IMR-90 (cell line): ENCODE measurements at places on chromosomes 11 and 22. TPM values are rescaled to one million over a fixed set of nuclear protein-coding genes. Genes with fewer than 3 reads are reported as not detected.

PNPLA5 gene
- 0.18 TPM in 1 of 2 replicates, not detected in the other for total RNA-seq

DCHS1 gene
- 1.4 and 1.7 TPM in 2 replicates for total RNA-seq

SYVN1 gene
- 8.3 and 9.5 TPM in 2 replicates for total RNA-seq

OR8K1 gene
- not detected in 2 replicates for total RNA-seq

TRIM64C gene
- not detected in 2 replicates for total RNA-seq

UBQLNL gene
- total RNA-seq: 0.18 TPM in 1 of 2 replicates, not detected in the other

C1QTNF4 gene
- total RNA-seq: under 0.01 TPM in 1 of 2 replicates, not detected in the other

CDC42BPG gene
- total RNA-seq: under 0.01 TPM in 2 replicates

GAL gene
- total RNA-seq: 0.28 TPM in 1 of 2 replicates, not detected in the other

SLC22A25 gene
- total RNA-seq: not detected in 2 replicates

TNNT3 gene
- not detected in 2 replicates for total RNA-seq

KCTD14 gene
- 0.83 and 0.90 TPM in 2 replicates for total RNA-seq

GRCh38 chr22:48226026-48227013 lies 1463.9 kb downstream of the TBC1D22A start:
- H3K4me1 ChIP-seq: no peaks in the 10 kb centered on the region
- H3K4me3 ChIP-seq: no peak overlapping the region
- H3K27ac ChIP-seq: no peak overlapping the region
- no peak for DNase-seq

- no peaks in the 10 kb centered on the region for H3K4me1 ChIP-seq
- no peaks in the 10 kb centered on the region for H3K36me3 ChIP-seq
- peaks cover 15% of the 10 kb centered on the region for H3K27me3 ChIP-seq
- H3K4me3 ChIP-seq: no peak overlapping the region
- H3K27ac ChIP-seq: no peak overlapping the region
Measured at GRCh38 chr11:119905162-119905561, 176.2 kb upstream of the NECTIN1 start.

- no peak for DNase-seq
- no peaks in the 10 kb centered on the region for H3K27me3 ChIP-seq
- H3K4me3 ChIP-seq: no peak overlapping the region
- no peak overlapping the region for H3K27ac ChIP-seq
Measured at GRCh38 chr11:118889797-118890196, 6.1 kb downstream of the CXCR5 start.

DNA sequence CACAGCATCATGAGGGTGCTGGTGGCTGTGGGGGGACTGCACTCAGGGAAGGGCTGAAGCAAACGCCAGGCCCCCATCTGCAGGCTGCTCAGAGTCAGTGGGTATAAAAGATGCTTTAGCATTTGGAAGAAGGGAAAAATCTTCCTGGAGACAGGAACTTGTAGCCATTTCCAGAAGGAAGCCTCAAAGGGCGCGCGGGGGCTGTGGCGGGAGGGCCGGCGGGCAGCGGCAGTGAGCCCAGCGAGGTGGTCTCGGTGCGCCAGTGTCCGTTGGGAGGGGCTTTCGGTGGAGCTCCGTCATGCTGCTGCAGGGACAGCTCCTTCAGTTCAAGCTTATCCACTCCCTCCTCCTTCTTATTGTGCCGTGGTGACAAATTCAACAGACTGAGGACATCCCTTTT lies 63.0 kb upstream of the PITPNB start:
- no peak overlapping the region for H3K4me3 ChIP-seq
- no peaks in the 10 kb centered on the region for H3K27me3 ChIP-seq
- no peak overlapping the region for H3K27ac ChIP-seq
- H3K4me1 ChIP-seq: peaks cover under 1% of the 10 kb centered on the region; the same call in 1 of the 2 replicates
- DNase-seq: no peak
- peaks cover 46% of the 10 kb centered on the region for H3K36me3 ChIP-seq

- peaks cover 5% of the 10 kb centered on the region for H3K4me1 ChIP-seq
- no peaks in the 10 kb centered on the region for H3K27me3 ChIP-seq
- no peak overlapping the region; the same call in 1 of the 2 replicates for H3K27ac ChIP-seq
- no peak overlapping the region for H3K4me3 ChIP-seq
- no peaks in the 10 kb centered on the region for H3K36me3 ChIP-seq
Measured at GRCh38 chr11:128398517-128399250, 188.7 kb downstream of the ETS1 start.

GRCh38 chr11:6567371-6567745 lies 36.1 kb downstream of the RRP8 start:
- peaks cover 9% of the 10 kb centered on the region for H3K4me1 ChIP-seq
- no peak for DNase-seq
- H3K27ac ChIP-seq: no peak overlapping the region
- no peaks in the 10 kb centered on the region; the same call in 1 of the 2 replicates for H3K36me3 ChIP-seq
- H3K27me3 ChIP-seq: no peaks in the 10 kb centered on the region

- H3K27ac ChIP-seq: no peak overlapping the region
- no peak for DNase-seq
- no peaks in the 10 kb centered on the region for H3K4me1 ChIP-seq
- H3K27me3 ChIP-seq: no peaks in the 10 kb centered on the region
- no peaks in the 10 kb centered on the region for H3K36me3 ChIP-seq
Measured at GRCh38 chr11:60428517-60428916, 855 bp upstream of the MS4A5 start.

DNA sequence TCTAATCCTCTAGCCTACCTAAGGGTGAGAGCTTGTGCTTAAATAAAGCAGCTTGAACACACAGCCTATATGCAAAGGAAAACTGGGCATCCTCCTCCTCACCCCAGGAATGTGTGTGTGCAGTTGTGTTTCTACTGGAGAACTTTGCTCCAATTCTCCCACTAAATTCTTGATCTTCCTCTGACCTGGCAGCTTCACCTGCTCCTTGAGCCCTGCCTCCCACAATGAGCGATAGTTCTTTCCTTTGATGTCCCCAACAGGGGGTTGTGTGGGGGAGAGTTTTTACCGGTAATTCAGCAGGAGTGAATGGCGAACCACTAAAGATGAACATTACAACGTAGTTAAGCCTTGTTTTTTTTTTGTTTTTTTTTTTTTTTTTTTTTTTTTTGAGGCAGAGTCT lies 113.5 kb upstream of the RCN1 start:
- H3K4me3 ChIP-seq: no peak overlapping the region
- H3K4me1 ChIP-seq: no peaks in the 10 kb centered on the region; the same call in 1 of the 2 replicates
- H3K27me3 ChIP-seq: peaks cover 22% of the 10 kb centered on the region
- H3K27ac ChIP-seq: no peak overlapping the region
- no peaks in the 10 kb centered on the region for H3K36me3 ChIP-seq
- no peak for DNase-seq

GRCh38 chr11:109000531-109000930 lies 335.7 kb downstream of the DDX10 start:
- no peaks in the 10 kb centered on the region for H3K36me3 ChIP-seq
- no peak for DNase-seq
- H3K27me3 ChIP-seq: no peaks in the 10 kb centered on the region
- H3K4me3 ChIP-seq: no peak overlapping the region
- no peak overlapping the region for H3K27ac ChIP-seq

DNA sequence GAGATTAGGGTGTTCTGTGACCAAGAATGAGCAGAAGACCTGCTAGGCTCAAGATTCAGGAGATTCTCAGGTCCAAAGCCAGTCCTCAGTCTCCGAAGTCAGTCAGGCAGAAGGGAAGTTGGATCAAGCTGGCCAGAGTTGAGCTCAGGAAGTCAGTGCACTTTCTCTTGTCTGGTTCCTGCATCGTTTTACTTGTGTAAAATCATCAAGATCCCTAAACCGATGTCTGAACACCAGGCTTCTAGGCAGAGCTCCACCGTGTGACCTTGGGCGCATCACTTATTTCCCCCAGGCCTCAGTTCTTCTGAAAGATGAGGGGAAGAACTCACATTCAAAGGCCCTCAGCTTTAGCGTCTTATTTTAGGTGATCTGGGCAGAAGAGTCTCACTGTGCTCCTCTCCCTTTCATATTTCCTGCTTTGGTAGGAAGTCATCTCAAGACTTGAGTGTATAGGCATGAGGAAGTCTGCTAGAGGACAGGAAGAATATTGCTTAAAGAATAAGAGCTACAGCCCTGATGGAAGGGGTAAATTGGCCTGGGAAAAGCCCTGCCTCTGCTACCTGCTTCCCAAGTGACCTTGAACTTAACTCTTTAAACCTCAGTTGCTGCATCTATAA lies 20.2 kb downstream of the NF2 start:
- peaks cover 39% of the 10 kb centered on the region for H3K4me1 ChIP-seq
- no peak overlapping the region for H3K4me3 ChIP-seq
- peak overlapping the region; percentile 87 for H3K27ac ChIP-seq
- no peaks in the 10 kb centered on the region for H3K36me3 ChIP-seq
- no peak for DNase-seq
- H3K27me3 ChIP-seq: no peaks in the 10 kb centered on the region

DNA sequence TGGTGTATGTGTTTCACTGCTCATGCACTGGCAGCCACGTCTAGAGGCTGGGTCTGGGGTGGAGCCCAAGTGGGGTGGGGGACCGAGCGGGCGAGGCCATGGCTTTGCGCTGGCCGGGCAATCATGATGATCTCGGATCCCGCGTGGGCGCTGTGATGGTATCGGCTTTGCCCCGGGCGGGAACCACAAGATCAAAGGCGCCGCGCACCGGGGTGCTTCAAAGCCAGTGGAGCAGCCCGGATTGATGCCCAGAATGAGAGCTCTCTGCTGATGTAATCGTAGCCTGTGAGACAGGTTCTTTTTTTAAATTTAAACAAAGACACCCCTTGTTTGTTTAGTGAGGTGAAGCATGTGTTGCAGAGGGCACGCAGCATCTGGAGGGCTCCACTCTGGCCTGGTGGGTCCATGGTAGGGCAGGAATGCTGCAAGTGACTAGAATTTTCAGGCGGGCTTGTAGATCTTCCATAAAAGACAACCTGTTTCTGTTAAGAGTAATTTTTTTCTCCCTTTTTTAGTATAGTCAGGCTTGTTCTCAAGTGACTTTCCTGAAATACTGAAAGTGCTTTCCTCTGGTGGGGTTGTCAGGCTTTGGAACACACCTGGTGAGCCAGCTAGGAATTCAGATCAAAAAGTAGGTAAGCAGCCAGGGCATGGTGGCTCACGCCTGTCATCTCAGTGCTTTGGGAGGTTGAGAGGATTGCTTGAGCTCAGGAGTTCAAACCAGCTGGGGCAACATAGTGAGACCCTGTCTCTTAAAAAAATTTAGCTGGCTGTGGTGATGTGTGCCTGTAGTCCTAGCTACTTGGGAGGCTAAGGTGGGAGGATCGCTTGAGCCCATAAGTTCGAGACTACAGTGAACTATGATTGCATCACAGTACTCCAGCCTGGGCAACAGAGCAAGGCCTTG lies 40.7 kb downstream of the ZNRF3 start:
- DNase-seq: no peak
- no peaks in the 10 kb centered on the region for H3K27me3 ChIP-seq
- H3K4me3 ChIP-seq: no peak overlapping the region
- no peaks in the 10 kb centered on the region for H3K4me1 ChIP-seq

DNA sequence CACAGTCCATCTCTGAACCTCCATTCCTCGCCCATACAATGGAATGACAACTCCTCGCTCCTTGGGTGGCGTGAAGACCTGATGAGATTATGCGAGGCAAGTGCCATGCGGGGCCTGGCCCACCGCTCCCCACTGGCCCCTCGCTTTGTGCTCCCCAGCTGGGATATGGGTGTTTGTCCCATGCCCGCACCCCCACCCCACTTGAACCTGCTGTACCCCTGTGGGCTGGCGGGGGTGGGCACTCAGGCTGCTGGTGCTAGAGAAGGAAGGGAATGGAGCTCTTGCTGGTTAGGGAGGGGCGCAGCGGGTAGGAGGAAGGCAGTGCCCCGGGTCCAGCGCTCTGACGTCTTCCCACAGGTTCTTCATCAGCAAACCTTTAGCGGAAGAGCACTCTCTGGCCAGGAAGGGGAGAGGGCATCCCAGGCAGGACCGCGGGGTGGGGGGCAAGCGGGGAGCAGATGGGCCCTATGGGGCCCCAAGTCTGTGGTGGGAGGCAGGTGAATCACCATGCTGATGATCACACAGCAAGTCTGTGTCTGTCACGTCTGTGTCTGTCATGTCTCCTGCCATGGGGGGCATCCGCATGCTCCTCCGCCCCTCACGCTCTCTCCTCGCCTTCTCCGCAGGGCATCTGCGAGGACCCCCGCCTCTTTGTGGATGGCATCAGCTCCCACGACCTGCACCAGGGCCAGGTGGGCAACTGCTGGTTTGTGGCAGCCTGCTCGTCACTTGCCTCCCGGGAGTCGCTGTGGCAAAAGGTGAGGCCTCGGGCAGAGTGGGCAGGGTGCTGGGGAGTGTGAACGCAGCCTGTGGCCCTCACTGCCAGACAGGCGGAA lies 9.4 kb upstream of the OMP start:
- no peak for DNase-seq
- H3K4me1 ChIP-seq: no peaks in the 10 kb centered on the region
- H3K27ac ChIP-seq: no peak overlapping the region
- H3K36me3 ChIP-seq: peaks cover 2% of the 10 kb centered on the region

- no peak overlapping the region for H3K27ac ChIP-seq
- peaks cover 44% of the 10 kb centered on the region for H3K27me3 ChIP-seq
- DNase-seq: no peak
- no peaks in the 10 kb centered on the region for H3K36me3 ChIP-seq
Measured at GRCh38 chr22:42281284-42281683, 10.8 kb upstream of the TCF20 start.

- no peak for DNase-seq
- no peak overlapping the region for H3K4me3 ChIP-seq
- no peak overlapping the region for H3K27ac ChIP-seq
Measured at GRCh38 chr11:130202818-130203689, 43.5 kb downstream of the ST14 start.

DNA sequence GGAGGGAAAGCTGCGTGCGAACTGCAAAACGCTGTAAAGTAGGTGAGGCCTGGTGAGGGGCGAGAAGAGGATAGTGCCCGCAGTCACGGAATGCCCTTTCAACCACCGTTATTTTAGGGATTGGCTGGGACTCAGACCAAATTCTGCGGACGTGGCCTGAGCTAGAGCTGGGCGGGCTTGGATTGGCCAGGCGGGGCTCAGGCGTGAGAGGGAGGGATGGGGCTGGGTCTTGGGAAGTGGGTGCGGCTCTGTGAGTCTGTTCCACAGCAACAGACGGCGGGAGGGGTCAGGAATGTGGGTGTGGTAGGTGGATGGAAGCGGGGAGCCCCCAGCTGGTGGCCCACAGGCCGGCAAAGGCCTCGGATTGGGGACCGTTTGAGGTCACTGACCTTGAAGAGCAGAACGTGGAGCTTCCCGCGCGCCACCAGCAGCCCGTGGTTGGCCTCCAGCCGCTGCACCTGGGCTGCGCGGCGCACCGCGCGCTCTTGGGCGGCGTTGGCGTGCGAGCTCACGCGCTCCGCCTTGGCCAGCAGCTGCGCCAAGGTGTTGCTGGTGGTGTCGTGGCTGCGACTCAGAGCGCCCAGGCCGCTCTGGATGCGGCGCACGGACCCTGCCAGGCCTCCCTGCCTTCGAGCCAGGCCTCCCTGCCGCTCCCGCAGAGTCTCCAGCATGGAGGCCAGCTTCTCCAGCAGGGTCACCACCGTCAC lies 444 bp downstream of the CAVIN3 start:
- H3K4me3 ChIP-seq: peak overlapping the region; percentile 69
- H3K36me3 ChIP-seq: peaks cover 6% of the 10 kb centered on the region
- no peaks in the 10 kb centered on the region for H3K27me3 ChIP-seq
- peak overlapping the region; percentile 99 for H3K27ac ChIP-seq

- peaks cover 24% of the 10 kb centered on the region for H3K4me1 ChIP-seq
- DNase-seq: no peak
- no peaks in the 10 kb centered on the region for H3K27me3 ChIP-seq
Measured at GRCh38 chr11:68837583-68838571, 3.8 kb downstream of the CPT1A start.

GRCh38 chr11:12216041-12216451 lies 105.7 kb downstream of the MICAL2 start:
- no peak overlapping the region for H3K27ac ChIP-seq
- peaks cover 65% of the 10 kb centered on the region for H3K36me3 ChIP-seq
- no peak overlapping the region for H3K4me3 ChIP-seq
- no peaks in the 10 kb centered on the region for H3K27me3 ChIP-seq

- peak; percentile 74 for DNase-seq
- H3K27ac ChIP-seq: no peak overlapping the region
- H3K4me3 ChIP-seq: no peak overlapping the region
- no peaks in the 10 kb centered on the region for H3K27me3 ChIP-seq
- H3K4me1 ChIP-seq: no peaks in the 10 kb centered on the region
Measured at GRCh38 chr11:103601225-103601846, 435.1 kb upstream of the DDI1 start.
